ENCODE measurements at places on chromosomes 1 and 21.

GRCh38 chr1:89536555-89537341 is 12.1 kb downstream of the LRRC8B start:
- no peak for DNase-seq

GRCh38 chr1:31672986-31673385 is 28.3 kb upstream of the PEF1 start:
- DNase-seq: no peak

DNA sequence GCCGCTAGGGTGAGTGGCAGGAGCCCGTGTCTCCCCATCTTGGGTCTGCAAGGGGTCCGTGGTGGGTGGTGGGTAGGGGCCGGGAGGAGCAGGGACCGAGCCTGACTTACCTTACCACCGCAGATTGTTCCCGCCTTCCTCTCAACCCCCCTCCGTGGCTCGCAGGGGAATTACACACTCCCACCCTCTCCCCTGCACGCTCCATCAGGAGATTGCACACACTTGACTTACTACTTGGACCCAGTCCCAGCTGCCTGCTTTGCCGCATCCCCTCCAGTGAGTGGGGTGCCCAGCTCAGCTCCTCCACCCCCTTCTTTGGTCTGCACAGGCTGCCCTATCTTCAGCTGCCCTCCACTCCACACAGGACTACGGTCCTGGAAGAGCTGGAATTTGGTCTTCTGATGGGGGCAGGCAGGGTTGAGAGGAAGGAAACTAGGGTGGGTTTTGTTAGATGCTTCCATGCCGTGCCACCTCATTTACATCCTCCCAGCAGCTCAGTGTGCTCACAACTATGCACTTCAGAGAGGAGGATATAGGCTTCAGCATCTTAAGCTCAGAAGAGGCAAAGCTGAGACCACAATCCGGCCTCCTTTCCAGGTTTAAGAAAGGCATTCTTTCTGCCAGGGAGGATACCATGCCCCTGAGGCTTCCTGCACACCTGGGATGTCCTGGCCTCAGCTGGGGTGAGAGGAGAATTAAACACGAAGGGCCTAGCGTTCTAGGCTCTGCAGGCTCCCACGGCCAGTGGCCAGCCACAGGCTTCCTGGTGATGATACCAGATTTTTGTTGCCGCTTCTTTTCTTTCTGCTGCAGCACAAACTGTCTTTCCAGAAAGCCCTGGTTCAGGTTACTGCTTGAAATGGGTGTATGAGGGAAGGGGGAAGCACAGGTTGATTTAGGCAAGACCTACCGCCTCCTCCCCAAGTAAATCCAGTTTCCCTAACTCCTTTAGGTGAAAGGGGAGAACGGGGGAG is 2.3 kb downstream of the KCNC4 start:
- DNase-seq: no peak

DNA sequence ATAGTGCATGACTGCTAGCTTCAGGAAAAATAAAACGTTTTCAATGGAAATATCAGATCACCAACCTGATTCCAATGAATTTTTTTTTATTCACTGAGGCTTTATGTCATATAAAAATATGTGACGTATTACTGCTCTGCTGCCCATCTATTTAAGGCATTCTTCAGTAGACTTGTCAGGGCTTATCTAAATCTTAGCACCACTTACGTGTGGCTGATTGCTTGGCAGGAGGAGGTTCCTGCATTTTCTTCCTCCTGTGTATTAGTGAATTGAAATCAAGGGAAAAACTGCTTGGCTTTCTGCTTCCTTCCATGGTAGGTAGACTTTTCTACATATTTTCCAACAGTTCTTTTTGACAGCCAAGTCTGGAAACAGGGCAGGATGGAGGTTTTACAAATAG is 80.3 kb downstream of the ROR1 start:
- no peak for DNase-seq

DNA sequence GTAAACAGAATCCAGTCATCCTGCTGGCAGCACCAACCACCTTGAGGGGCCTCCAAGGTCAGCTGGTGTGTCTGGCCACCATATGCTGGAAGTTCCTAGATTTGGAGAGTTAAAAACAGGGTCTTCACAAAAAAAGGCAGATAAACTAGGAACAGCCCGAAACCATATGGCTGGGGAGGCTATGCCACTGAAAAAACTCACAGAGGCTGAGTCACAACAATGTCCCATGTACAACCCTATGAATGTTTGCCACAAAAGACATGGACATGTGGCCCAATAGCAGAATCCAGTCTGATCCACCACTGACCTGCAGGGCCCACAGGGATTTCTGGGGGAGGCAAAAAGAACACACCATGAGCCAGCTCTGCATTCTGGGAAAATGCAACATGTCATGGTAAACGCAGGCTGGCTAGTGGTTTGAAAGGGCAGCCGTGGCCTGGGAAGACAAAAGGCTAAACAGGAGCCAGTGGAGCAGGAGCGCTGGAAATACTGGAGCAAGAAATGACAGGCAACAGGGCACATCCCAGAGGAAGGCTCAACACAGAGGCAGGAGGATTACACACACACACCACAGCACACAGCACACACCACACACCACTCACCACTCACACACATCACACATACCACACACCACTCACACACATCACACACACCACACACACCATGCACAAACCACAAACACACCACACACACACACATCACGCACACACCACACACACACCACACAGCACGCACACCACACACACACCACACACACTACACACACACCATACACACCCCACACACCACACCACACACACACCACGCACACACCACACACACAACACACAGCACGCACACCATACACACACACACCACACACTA is 55.4 kb downstream of the HSF2BP start:
- DNase-seq: no peak

DNA sequence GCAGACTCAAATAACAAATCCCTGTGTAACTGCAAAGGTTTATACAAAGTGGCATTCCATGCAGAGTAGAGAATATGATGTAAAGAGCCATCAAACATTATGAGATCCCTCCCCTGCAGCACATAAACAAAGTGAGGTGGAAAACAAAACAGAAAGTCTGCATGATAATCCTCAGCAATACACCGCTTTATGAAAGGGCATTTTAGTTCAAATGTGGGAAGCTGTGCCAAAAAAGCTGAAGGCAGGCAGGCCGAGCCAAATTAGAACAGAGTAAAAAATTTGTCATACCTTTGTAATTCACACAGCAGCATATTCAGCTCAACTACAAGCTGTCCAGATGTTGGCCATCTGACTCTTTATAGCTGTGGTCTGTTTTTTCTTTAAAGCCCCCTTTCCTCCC is 113.5 kb downstream of the LHX9 start:
- no peak for DNase-seq

DNA sequence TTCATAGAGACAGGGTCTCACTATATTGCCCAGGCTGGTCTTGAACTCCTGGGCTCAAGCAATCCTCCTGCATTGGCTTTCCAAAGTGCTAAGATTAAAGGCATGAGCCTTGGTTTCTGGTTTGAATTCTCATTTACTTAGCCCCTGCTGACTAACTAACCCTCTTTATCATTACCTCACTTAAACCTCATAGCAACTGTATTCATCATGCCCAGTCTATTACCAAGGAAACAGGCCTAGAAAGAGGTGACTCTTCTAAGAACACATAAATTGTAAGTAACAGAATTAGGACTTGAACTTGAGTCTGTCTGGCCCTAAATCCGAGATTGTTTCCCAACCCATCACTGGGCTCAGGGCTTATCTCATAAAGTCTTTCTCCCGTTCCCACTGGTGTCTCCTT is 44.2 kb downstream of the TMEM53 start:
- no peak for DNase-seq

GRCh38 chr1:151992303-151993083 is 1.2 kb downstream of the S100A10 start:
- no peak for DNase-seq

GRCh38 chr1:208923456-208923855 is 660.1 kb upstream of the CAMK1G start:
- no peak for DNase-seq

GRCh38 chr1:87684713-87685205 is 356.1 kb downstream of the LMO4 start:
- DNase-seq: no peak

- DNase-seq: no peak
Observed at GRCh38 chr1:240506176-240506575, 105.8 kb downstream of the GREM2 start.

- no peak for DNase-seq
Observed at GRCh38 chr1:247435030-247435758, 19.2 kb downstream of the NLRP3 start.

- DNase-seq: no peak
Observed at GRCh38 chr1:161721738-161722343, 497 bp downstream of the FCRLB start.

All from frontal cortex (tissue), 4 donors.